ENCODE measurements at places on chromosomes 4 and X.

DNA sequence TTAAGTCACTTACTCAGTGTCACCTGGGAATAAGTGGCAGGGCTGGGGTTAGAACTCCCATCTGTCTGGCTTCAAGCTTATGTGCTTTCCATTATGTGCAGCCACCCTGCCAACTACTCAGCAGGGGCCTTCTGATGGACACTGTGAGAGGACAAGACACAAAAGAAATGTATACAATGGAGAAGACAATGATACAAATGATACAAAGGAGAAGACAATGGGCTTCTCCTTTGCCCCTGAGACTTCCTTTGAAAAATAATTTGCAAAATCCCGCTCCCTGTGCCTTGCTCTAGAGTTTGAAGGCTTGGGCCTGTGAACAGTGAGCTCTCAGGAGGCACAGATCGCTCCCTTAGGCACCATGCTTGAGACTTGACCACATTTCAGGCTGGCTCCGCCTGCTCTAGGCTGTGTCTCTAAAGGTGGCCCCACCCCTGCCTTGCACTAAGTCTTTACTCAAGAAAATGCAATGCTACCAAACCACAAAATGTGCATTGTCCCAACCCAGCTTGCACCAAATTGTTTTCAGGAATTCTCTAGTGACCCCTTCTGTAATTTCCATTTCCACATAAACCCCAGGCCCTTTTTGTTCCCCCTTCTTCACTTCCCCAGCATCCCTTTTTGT is 27.1 kb upstream of the STX18 start:
- no peak for DNase-seq

DNA sequence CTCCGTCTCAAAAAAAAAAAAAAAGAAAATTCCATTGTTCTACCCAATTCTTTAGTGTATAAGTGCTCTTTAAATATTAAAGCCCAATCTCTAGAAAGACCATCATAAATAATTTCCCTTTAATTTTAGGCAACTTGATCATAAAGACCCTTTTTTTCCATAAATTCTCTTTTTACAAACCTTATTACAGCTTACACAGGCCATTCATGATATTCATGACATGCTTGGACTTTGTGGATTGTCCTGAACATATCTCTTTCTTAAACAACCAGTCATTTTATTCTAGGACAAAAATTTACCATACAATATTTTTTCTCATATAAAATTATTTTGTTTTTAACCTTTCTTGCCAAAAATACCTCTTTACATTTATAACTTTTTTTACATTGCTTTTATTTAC is 30.5 kb downstream of the TLR8 start:
- no peak for DNase-seq

DNA sequence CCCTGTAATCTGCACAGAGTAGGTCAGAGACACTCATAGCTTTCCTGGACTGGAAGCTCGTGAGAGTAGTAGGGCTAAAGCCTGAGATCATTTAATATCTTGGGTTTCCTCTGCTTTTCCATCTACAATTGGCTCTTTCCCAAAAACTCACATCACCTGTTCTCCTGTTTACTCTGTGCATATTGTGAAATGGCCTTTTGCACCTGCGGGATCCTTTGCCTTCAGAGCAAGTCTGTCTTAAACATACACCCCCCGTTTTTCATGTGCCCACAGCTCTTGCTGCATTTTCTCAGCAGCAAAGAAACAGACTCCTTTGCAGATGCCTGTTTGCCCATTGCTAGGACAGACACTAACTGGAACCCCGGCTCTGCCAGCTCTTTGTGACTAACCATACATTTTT is 608.3 kb upstream of the PCDH10 start:
- DNase-seq: peak; percentile 28

GRCh38 chr4:24729119-24729730 is 66.1 kb upstream of the SOD3 start:
- no peak for DNase-seq

DNA sequence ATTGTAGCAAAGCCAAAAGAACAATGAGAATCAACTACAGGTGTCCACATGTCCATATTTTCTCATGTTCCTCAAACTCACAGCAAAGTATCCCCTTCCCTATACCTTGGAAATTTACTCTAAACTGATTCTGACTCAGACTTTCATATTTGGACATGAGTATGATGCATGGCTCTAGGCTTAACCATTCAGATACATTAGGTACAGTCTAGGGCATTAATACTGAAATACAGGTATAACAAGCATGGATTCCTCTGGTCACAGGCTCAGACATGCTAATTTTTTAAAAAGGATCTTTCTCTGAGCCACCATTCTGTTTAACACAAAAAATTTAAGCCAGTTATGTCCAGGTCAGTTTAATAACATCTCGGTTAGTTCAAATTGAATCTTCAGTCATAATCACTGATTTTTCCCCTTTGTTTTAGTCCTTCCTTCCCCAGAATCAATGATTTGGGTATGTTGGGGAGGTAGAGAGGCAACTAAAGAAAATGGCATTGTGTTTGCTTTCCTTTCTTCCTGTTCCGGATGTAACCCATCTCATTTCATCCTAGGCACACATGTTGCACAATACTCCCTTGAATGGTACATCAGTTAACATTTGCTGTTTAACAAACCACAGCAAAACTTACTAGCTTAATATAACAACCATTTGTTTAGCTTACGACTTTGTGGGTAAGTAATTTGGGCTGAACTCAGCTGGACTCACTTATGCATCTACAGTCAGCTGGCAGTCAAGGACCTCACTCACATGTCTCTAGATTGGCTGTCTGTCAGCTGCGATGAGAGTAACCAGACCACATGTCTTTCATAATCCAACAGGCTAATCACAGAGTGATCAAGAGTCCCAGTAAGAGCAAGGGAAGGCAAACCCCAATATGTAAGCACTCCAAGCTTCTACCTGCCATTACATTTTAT is 75.3 kb upstream of the GRIA3 start:
- no peak for DNase-seq

Data from NCI-H2107 (cell line).